ENCODE measurements at places on chromosomes 2 and 18. TPM values are rescaled to one million over a fixed set of nuclear protein-coding genes. Genes with fewer than 3 reads are reported as not detected.

DNA sequence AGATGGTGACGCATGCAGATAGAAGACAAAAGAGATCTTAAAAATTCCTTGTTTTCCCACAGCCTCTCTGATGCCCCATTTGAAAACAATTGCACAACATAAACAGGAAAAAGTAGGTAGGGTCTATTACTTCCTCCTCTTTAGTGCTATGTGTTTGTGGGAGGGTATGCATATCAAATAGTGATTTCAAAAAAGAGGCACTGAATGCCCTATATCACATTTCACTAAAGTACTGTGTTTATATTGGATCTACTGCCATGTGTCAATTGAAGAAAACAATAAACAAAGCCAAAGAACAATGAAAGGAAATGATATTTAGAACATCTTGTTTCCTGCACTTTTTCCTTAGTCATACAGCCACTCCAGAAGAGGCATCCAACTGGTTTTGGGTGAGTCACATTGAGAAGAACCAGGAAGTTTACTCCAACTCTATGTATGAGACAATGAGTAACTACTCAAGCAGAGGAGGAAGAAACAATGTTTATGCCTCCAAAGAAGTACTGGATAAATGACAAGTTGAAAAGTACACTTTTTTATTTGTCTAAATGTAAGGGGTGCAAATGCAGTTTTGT lies 583.6 kb downstream of the FBXO15 start:
- ATAC-seq = no peak

The UGT1A7 gene
- not detected for total RNA-seq

GRCh38 chr2:145740302-145740701 lies 1220.4 kb upstream of the ZEB2 start:
- ATAC-seq = no peak

The MPP4 gene
- total RNA-seq = 0.21 TPM

The ZNF521 gene
- total RNA-seq = 36.5 TPM

- ATAC-seq = no peak
These were observed 59.0 kb downstream of the SPRED2 start for GRCh38 chr2:65373365-65373918.

The COL4A4 gene
- total RNA-seq = 0.81 TPM

The NEU2 gene
- total RNA-seq = not detected

DNA sequence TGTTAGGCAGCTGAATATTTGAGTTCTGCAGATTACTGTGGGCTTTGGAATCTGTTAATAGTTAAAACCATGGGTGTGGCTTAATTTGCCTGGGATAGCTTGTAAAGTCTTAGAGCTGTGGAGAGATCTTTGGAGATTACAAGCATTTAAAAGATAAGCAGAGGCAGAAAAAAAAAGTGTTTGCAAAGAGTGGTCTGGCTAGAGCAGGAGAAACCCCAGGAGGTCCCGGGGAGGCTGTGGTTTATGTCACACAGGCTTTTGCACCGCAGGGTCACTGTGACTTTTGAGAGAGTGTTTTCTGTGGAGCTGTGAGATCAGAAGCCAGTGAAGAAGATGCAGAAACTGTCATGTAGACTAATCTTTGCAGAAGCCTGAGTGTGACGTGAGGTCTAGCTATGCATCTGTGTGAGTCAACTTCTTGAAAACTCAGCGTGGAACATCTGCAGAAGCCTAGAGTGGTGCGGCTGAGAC lies 49.0 kb downstream of the SETBP1 start:
- peak; percentile 4 for ATAC-seq

The NPPC gene
- total RNA-seq = not detected

The IL1RL1 gene
- total RNA-seq = 0.11 TPM

GRCh38 chr2:41743324-41743723 lies 304.5 kb upstream of the PKDCC start:
- peak; percentile 61 for ATAC-seq

- ATAC-seq = no peak
These were observed 94.5 kb upstream of the ID2 start for GRCh38 chr2:8587251-8587791.

The REG3A gene
- not detected for total RNA-seq

The ID2 gene
- 14.9 TPM for total RNA-seq

The C1QL2 gene
- 0.14 TPM for total RNA-seq

The MIB1 gene
- total RNA-seq = 41.2 TPM

GRCh38 chr2:67660871-67661270 lies 263.7 kb downstream of the ETAA1 start:
- no peak for ATAC-seq

DNA sequence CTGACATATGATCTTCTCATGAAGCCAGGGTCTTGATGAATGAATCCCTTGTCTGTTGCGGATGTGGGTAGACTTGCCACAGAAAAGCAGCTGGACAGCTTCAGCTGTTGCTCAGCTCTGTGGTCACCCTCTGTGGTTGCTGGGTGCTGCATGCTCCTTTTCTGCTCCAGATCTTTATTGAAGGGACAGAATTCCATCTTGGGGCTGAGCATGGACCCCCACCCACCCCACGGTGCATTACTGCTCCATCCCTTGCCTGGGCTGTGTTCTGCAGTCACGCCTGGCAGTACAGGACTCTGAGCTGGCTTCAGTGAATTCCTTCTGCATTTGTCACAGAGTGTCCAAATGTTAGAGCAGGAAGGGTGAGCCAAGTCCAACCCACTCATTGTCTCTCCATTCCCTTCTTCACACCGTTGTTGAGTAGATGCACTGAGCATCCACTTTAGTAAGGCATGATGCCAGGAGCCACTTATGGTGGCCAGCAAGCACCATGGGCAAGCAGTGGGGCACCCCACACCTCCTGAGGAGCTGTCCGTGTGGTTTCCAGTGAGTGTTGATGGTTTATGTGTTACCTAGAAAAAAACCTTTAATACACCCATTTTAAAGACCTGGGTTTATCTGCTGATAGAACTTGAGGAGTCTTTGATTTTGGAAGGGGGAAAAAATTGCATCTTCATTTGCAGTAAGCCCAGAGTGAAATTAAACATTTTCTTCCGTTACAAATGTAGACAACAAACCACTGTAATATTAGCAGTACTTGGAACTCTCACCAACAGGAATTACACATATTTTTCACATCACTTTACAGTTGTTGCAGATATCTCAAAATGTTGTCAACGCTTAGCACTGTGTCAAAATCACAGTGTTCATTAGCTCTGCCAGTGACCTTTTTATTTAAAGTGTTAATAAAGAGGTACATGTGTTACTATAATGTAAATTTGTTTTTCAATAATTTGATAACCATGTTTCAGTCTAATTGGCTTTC lies 14.7 kb upstream of the ITGB6 start:
- ATAC-seq = no peak

DNA sequence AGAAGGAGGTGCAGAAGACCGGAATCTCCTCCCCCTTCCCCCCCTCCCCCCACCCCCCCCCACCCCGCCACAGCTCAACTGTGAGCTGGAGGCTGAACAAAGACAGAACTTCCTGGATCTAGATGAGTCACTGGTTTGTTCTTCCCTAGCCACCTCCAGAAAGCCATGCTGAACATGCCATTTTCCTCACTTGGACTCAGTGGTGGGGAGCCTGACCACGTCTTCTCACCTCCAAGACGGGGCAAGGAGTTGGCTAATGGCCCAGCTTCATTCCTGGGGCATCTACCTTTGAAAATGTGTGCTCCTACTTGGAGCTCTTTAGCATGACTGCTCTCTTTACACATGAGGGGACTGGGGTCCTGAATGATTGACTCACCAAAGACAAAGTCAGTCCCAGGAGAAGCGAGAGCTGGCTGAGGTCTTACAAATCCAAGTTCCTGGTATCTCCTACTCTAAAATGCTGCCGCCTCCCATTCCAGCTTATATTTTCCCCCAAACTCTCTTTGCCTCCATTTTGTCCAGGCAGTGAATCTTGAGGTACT lies 22.6 kb upstream of the FZD5 start:
- peak; percentile 45 for ATAC-seq

- ATAC-seq = peak; percentile 100
These were observed 67.1 kb downstream of the MALT1 start for GRCh38 chr18:58738322-58738721.

GRCh38 chr2:9767656-9768281 lies 75.5 kb upstream of the TAF1B start:
- no peak for ATAC-seq

DNA sequence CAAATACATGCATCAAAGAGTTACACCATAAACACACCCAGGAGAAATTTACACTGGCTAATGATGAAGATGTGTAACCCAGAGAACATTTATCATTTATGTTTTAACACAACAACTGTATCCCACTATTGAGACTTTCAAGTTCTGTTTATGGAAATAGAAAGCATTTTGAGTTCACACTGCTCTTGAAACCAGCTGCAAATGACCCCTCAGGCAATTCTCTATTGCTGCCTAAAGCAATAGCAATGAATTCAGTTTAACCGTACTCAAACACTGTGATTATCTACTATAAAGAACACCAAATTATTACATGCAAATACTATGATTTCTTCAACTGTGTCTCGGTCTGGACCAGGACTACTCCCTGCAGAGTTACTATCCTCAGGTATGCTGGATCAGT lies 452.7 kb upstream of the NRXN1 start:
- no peak for ATAC-seq
